AG20443 (cell line): ENCODE measurements at places on chromosomes 11 and 22.

GRCh38 chr11:88378422-88379066 is 41.0 kb upstream of the CTSC start:
- no peak for DNase-seq

DNA sequence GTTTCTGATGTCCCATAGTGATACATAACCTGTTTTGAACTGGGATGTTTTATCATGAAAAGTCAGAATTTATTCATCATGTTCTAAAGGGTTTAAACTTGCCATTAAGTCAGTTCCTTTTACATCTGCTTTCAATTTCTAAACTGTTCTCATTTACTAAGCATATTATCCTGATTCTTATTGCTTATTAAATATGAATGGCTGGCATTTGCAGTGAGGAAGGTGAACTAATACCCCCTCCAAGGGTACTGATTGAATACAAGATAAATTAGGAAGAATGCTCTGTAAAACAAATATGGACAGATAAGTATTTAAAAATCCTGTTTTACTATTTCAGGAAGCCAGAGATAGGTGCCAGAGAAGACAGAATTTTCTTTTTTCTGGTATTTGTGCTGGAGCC is 70.8 kb upstream of the HORMAD2 start:
- no peak for DNase-seq

DNA sequence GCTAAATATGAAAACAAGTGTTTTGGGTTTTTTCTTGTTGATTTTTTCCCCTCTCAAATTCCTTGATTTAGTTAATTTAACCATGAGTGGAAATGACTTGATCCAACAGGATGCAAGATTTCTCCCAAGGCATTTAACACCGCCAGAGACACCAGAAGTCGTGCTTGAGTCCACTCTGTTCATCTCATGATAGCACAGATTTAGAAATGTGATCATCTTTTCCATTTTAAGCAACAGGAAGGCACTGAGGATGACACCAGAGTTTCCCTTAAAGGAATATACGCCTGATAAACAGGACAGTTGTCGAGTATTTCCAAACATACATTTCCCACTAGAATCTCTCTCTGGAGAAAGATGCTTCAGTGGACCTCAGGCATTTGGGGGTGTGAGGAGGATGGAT is 318.7 kb downstream of the CADM1 start:
- DNase-seq, result peak; percentile 27

DNA sequence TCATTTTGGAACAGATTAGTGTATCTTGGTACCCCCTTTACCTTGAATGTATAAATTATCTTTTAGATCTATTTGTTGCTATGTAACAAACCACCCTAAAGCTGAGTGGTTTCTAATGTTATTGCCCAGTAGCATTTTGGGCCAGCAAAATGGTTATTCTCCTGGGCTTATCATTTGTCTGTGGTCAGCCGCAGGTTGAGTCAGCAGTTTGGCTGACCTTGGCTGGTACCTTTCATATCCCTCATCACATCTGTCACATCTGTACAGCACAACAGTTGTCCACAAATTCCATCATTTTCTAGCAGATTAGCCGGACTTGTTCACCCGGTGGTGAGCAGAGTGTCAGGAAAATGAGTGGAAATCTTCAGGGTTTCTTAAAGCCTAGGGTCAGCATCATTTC is 588.5 kb upstream of the ARHGAP42 start:
- DNase-seq, result no peak

DNA sequence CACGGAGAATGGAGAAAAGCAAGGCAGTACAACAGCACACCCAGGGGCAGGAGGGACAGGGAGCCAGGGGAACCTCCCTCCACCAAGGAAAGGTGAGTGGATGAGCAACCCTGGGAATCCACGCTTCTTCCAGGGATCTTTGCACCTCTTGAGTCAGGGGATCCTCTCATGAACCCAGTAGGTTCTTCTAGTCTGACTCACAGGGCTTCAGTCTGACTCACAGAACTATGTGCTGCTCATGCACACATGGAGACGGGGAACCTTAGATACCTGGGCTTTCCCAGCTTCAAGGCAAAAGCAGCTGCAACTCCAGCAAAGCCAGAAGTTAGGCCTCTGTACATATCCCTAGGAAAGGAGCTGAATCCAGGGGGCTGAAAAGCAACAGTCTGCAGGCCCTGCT is 1021.4 kb upstream of the TENM4 start:
- no peak for DNase-seq

GRCh38 chr11:99795999-99796398 is 775.2 kb downstream of the CNTN5 start:
- no peak for DNase-seq

DNA sequence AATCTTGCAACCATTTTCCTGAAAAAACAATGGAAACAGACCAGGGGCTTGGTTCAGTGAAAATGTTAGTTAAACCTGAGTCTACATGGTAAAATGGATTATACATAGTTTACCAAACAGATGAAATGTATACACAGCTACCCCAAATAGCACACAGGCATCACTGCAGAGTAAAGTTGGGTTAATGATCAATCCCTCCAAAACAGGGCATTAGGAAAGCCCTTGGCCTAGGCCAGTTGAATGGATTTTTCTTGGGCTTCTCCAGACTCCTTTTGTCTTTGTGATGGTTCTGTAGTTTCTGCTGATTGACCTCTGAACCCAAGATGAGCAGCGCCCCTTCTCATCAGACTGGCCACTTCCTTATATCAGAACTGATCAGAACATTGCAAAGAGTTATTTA is 173.5 kb downstream of the RRAS2 start:
- DNase-seq, result no peak

DNA sequence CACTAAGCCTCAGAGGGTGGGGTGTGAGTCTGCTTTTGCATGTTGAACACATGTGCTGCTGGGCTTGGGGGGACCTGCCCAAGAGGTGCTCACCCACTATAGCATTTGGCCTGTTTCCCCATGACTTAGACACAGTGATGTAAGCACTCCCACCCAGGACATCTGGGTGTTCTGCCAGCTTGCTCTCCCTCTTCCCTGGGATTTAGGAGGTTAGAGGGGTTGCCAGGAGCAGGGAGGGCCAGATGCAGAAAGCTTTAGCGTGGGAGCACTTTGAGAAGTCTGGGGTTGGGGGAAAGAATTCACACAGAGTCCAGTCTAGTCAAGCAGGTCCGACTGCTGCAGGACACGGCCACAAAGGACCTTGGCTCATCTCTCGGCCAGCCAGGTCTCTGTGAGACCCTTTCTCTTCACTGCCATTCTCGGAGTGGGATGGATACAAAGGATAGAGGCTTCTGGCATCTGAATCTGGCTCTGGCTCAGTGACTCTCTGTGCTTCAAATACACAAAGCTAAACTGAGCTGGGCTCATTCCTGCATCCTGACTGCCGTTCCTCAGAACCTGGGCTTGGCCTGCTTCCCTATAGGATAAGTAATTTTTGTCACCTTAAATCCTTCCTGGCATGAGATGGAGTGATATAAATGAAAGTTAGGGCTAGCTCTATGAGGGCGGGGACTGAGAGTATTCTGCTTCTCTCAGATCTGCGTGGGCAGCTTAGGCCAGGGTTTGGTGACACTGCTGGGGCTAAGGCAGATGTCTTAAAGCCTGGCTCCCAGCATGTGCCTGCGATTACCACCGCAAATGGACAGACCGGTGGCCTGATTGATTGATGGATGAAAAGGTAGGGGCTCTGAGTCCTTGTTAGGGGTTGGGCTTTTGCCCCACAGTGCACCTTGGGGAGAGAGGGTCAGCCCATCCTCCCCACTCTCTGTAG is 14.5 kb downstream of the USP2 start:
- no peak for DNase-seq

GRCh38 chr11:118265954-118266353 is 1.9 kb upstream of the MPZL2 start:
- DNase-seq, result no peak

DNA sequence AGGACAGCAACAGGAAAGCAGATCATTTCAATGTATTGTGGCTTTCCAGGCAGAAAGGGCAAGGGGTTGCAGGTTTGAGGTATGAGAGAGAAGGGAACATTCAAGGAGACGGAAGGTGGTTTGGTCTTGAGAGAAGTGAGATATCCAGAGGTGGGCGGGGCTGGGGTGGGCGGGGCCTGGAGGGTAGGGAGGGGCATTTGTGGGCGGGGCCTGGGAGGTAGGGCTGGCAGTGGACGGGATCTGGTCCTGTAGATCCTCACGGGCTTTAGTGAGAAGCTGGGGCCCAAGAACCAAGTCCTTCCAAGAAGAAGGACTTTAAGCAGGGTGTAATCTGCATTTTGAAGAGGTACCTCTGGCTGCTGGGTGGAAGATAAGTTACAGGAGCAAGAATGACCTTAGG is 199.2 kb downstream of the MN1 start:
- DNase-seq, result no peak

DNA sequence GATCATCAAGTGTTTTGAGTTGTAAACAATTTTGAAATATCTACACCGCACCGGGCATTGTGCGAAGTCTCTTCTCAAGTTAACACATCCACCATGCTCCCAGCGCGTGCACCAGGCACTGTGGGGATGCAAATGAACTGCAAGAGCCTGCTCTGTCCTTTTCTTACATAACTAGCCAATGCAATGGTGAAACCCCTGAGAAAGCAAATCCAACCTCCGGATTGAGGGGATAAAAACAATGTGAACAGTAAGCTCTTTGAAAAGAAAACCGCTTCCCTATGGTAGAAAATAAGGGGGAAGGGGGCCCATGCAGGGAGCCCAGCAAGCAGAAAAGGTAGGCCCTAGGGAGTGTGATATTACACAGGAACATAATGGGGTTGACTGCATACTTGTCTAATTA is 274.9 kb upstream of the MPPED2 start:
- DNase-seq, result no peak

GRCh38 chr22:20571078-20571503 is 63.7 kb downstream of the MED15 start:
- no peak for DNase-seq

DNA sequence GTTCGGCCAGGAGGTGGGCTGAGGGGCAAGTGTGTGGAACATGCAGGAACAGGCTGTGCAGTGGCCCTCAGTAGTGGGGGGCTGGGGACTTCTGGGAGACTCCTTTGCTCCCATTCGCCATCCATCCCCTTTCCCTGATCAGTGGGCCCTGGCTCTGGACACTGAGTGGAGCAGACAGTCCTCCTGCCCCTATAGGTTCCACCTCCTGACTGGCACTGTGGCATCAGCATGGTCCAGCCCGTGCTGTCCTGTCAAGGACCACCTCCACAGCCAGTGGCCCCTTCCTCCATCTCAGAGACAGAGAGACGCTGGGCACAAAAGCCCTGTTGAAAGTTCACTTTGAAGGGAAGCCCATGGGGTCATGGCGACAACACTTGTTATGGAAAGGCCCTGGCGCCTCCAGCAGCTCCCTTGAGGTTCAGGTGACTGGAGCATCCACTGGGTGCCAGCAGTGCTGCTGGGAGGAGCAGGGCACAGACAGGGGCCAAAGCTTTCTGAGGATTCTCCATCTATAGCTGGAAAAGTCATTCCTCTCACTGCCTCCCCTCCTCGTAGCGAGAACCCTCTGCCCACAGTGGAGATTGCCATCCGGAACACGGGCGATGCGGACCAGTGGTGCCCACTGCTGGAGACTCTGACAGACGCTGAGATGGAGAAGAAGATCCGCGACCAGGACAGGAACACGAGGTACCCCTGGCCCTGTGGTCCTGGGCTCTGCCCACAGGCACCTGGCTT is 5.6 kb downstream of the DERL3 start:
- DNase-seq, result no peak

GRCh38 chr22:41532908-41533825 is 11.1 kb downstream of the POLR3H start:
- DNase-seq, result peak; percentile 76

- DNase-seq, result no peak
These were observed 7.9 kb downstream of the INPPL1 start for GRCh38 chr11:72232260-72233055.

- no peak for DNase-seq
These were observed 25.7 kb upstream of the KRTAP5-7 start for GRCh38 chr11:71501071-71501985.

DNA sequence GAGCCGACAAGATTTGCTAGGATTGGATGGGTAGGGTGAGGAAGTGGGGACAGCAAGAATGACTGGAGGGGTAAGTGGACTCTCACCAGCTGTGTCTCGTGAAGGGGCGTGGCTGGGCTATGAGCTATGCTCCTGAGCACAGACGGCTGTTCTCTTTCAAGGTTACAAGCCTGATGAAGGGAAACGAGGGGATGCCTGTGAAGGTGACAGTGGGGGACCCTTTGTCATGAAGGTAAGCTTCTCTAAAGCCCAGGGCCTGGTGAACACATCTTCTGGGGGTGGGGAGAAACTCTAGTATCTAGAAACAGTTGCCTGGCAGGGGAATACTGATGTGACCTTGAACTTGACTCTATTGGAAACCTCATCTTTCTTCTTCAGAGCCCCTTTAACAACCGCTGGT is 19.9 kb downstream of the F2 start:
- DNase-seq, result no peak

- no peak for DNase-seq
These were observed 14.8 kb downstream of the GAB2 start for GRCh38 chr11:78402847-78403246.

GRCh38 chr11:86990031-86990430 is 34.8 kb upstream of the FZD4 start:
- DNase-seq, result no peak

- no peak for DNase-seq
These were observed 33.4 kb upstream of the CTTN start for GRCh38 chr11:70364745-70365543.

DNA sequence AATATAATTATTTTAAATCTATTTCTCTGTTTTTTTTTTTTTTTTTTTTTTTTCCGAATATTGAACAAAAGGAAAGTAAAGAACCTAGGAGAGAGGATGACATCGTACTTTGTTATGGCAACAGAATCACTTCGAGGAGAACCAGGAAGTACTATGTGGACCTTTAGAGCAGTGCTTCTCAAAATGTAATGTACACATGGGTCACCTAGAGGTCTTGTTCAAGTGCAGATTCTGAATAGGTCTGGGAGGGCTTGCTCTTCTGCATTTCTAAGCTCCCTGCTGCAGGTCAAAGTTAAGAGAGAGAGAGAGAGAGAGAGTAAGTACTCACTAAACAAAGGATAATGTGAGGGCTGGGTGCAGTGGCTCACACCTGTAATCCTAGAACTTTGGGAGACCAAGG is 419.5 kb upstream of the TENM4 start:
- DNase-seq, result no peak

DNA sequence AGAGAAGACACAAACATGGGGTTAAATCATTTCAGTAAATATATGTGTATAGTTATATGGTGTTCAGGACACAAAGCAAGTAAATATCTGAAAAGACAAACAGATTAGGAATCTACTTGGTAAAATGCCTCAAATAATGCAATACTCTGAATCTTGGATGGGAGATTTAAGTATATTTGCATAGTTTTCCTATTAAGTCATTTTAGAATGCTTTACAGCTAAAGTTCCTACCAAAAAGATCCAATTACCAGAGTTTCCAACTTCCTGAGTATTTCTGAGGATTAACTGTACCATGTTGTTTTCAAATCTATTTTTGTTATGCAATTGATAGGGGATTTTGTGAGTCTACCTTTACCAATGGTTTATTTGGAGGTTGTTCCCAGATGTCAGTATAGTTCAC is 424.4 kb upstream of the CCDC179 start:
- DNase-seq, result no peak

- no peak for DNase-seq
These were observed 2.2 kb downstream of the ARSA start for GRCh38 chr22:50625568-50626313.

GRCh38 chr11:68549789-68550484 is 89.4 kb downstream of the PPP6R3 start:
- DNase-seq, result peak; percentile 38
